ENCODE measurements at places on chromosomes 5 and 9.

DNA sequence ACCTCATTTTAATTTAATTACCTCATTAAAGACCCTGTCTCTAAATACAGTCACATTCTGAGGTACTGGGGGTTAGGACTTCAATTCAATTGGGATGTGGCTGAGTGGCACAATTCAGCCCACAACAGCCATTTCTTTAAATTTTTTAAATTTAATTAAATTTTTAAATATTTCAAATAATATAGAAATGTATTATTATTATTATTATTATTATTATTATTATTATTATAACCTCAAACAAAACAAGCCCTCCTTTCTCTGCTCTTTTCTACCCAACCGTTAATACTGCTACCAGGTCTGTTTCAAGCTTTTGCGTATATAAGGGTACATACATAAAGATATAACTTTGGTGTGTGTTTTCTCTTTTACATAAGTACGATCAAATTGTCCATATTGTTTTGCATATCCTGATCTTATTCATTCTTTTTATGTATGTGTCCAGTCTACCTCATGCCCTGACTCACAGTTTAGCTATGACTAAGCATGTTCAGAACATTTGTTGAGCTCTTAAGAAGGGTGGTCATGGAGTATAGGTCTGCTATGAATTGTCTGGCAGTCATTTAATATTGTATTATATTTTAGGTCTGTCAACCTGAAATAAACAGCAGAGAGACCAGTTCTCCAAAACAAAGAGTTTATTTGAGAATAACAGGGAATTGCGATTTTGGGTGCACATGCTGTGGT, 16.1 kb upstream of the RAB14 start:
- no peak for DNase-seq

- no peak for DNase-seq
Measured at GRCh38 chr9:110777196-110777875, 108.7 kb downstream of the MUSK start.

GRCh38 chr5:440401-441201, 2.4 kb upstream of the EXOC3 start:
- DNase-seq = no peak

DNA sequence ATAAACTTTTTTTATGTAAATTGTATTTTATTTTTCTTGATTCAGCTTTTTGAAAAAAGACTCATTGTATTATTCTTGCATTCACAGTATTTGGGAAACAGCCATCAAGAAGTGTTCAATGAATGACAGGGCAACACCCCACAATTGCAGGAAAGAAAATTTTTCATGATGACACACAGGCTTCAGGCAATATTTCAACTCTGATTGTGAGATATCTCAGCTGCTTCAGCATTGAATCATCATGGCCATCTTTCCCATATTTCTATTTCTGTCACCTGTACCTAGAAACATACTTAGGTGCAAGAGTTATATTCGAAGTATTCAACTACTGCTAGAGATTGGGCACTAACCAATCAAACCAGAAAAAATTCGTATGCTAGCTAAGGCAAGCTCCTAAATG, 446.0 kb downstream of the ISL1 start:
- DNase-seq = no peak
